ENCODE measurements at places on chromosomes 6 and 20.

DNA sequence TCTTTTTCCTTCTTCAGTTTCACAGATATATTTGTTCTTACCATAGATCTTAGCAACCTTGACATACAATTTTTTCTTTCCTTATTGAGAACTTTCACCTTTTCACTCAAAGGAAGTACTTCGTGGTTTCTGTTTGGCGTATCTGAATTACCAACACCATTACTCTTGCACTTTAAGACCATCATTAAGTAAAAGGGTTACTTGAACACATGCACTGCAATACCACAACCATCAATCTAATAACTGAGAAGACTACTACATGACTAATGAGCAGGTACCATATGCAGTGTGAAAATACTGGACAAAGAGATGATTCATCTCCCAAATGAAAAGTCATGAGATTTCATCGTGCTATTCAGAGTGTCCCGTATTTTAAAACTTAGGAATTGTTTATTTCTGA, 21.7 kb upstream of the SENP6 start:
- peaks cover 4% of the 10 kb centered on the region for H3K36me3 ChIP-seq
- peaks cover 11% of the 10 kb centered on the region for H3K4me1 ChIP-seq
- peaks cover 3% of the 10 kb centered on the region for H3K27me3 ChIP-seq
- DNase-seq = no peak

GRCh38 chr6:161238500-161238899, 35.4 kb downstream of the AGPAT4 start:
- no peak for DNase-seq
- no peak overlapping the region for H3K4me3 ChIP-seq
- H3K36me3 ChIP-seq = peaks cover 36% of the 10 kb centered on the region
- no peak overlapping the region for H3K27ac ChIP-seq
- peaks cover 17% of the 10 kb centered on the region for H3K4me1 ChIP-seq

DNA sequence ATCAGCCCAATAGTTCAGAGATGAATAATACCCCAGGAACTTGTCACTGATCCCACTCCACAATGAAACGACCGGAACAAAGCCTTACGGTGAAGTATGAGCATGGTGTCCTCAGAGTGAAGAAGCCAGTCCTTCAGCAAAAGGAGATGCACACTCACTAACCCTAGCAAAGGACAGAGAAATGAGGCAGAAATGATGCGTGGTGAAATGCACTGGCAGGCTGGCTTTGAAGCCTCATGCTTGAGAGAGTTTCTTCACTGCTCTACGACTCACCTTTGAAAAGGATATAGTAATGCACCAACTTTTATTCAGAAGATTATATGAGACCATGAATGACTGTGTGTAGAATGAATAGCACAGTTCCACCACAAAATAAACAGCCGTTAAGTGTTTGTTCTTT, 74.8 kb downstream of the PHACTR1 start:
- H3K27me3 ChIP-seq = no peaks in the 10 kb centered on the region
- no peak overlapping the region for H3K27ac ChIP-seq
- no peak overlapping the region for H3K4me3 ChIP-seq

DNA sequence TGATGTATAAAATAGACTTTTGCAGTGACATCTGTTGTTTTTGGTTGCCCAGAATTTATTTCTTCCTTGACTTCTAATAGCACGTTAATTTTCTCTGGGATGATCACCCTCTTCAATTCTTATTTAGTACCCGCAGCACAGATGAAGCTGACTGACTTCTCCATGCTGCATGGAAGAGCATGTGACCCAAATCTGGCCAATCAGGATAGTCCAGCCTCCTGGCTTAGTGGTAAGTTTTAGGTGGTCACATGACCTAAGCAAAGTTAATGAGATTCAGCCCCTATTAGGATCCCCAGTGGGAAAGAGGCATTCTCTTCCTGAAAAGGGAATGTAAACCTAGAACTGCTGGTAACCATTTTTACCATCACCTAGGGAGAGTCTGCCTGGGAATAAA, 13.8 kb upstream of the SIRT5 start:
- H3K4me1 ChIP-seq = no peaks in the 10 kb centered on the region
- H3K36me3 ChIP-seq = no peaks in the 10 kb centered on the region
- DNase-seq = no peak
- H3K4me3 ChIP-seq = no peak overlapping the region

GRCh38 chr6:116616737-116617053, 416 bp downstream of the RSPH4A start:
- H3K4me3 ChIP-seq = peak overlapping the region; percentile 79
- no peak for DNase-seq
- no peaks in the 10 kb centered on the region for H3K36me3 ChIP-seq
- H3K27ac ChIP-seq = no peak overlapping the region
- peaks cover 35% of the 10 kb centered on the region for H3K27me3 ChIP-seq

DNA sequence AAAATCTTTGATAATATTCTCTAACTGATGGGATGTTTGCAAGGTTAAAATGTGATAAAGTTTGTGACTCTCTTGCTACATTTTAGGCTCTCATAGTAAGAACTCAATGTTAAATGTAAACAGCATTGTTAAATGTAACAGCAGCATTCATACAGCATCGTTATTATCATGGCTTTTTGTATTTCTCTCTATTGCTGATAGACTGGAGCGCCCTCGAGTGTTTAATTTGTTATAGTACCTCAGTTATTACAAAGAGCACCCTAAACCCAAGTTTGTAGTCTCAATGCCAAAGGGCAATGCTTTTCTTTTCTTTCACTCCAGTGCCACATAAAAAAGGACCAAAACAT, 14.9 kb upstream of the TTPAL start:
- no peaks in the 10 kb centered on the region for H3K4me1 ChIP-seq
- H3K27ac ChIP-seq = no peak overlapping the region
- no peaks in the 10 kb centered on the region for H3K36me3 ChIP-seq
- H3K27me3 ChIP-seq = peaks cover 4% of the 10 kb centered on the region
- no peak for DNase-seq

GRCh38 chr6:33235221-33235634, 26.9 kb downstream of the RING1 start:
- H3K4me1 ChIP-seq = no peaks in the 10 kb centered on the region
- no peak overlapping the region for H3K27ac ChIP-seq
- DNase-seq = no peak
- no peak overlapping the region for H3K4me3 ChIP-seq

GRCh38 chr6:81413306-81413705, 339.2 kb downstream of the TENT5A start:
- H3K27me3 ChIP-seq = no peaks in the 10 kb centered on the region
- no peaks in the 10 kb centered on the region for H3K36me3 ChIP-seq
- DNase-seq = no peak

DNA sequence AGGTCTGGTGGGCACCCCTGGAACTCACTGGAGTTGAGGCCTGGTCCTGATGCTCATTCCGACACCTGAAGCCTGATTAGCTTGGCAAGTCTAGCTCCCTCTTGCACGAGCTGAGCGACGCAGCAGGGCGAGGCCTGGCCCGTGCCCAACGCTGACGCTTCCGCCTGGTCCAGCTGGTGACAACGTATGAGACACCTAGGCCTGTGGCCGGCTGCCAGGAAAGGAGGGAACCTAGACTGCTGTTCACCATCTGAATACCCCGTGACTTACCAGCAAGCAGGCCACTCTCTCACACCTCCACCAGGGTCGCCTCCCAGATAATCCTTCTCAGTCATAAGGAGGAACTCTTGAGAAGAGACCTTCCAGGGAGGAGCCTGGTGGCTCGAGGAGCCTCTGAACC, 24.5 kb downstream of the YTHDF1 start:
- H3K27me3 ChIP-seq = no peaks in the 10 kb centered on the region
- peaks cover 2% of the 10 kb centered on the region for H3K4me1 ChIP-seq
- H3K27ac ChIP-seq = no peak overlapping the region
- DNase-seq = no peak

GRCh38 chr20:54680872-54681619, 205.7 kb downstream of the DOK5 start:
- no peaks in the 10 kb centered on the region for H3K36me3 ChIP-seq
- no peaks in the 10 kb centered on the region for H3K4me1 ChIP-seq
- no peak overlapping the region for H3K27ac ChIP-seq
- H3K4me3 ChIP-seq = no peak overlapping the region

DNA sequence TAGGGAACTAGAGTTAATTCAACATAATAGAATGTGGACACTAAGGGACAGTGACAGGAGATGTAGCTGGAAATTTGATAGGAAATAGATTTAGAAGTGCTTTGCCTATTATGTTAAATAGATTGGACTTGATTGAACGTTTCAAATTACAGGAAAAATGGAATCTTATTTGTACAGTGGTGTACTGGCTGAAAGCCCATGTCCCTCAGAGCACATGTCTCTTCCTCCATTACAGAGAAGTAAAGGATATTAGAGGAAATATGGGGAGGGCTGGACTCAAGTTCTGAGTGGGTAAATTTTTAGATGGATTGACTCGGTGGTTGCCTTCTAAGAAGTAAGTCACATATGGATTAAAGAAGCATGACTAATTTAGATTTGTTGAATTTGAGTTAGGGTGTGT, 11.4 kb downstream of the PKIB start:
- no peaks in the 10 kb centered on the region for H3K4me1 ChIP-seq
- H3K4me3 ChIP-seq = no peak overlapping the region
- no peak overlapping the region for H3K27ac ChIP-seq
- DNase-seq = no peak

GRCh38 chr6:39937686-39938333, 3.5 kb upstream of the MOCS1 start:
- no peaks in the 10 kb centered on the region for H3K36me3 ChIP-seq
- H3K4me3 ChIP-seq = no peak overlapping the region
- DNase-seq = no peak
- H3K27ac ChIP-seq = no peak overlapping the region
- H3K27me3 ChIP-seq = peaks cover 14% of the 10 kb centered on the region

DNA sequence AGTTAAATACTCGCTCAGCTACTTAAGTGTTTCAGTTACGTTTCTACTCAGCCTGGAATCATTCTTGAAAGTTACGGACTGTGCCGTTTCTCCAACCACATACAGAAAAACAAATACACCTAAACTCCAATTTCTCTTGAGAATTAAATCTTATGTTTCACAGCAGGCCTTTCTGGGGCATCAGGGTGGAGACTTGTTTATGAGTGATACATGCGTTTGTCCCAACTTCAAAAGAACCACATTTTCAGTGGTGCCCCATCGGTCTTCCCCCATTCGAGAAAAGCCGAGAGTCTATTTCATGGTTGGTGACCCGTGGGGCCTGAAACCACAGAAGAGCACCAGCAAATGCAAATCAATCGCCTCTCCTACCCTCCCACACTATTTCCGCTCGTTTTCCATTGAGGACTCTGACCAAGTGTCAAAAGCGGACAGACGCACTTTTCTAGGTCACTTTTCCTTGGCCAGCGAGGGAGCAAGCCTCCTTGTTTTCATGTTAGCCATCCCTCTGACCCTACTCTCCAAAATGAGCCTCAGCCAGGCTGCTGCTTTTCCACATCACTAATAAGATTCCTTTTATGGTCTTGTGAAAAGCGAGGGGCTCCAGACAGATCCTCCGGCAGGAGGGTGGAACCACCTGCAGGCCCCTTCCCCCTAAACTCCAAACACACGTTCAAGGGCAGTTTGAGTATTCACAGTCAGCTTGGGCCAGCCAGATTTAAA, 3.1 kb downstream of the JAG1 start:
- H3K36me3 ChIP-seq = no peaks in the 10 kb centered on the region
- peaks cover 62% of the 10 kb centered on the region for H3K27me3 ChIP-seq
- H3K4me3 ChIP-seq = no peak overlapping the region
- DNase-seq = no peak
- peaks cover 34% of the 10 kb centered on the region for H3K4me1 ChIP-seq

DNA sequence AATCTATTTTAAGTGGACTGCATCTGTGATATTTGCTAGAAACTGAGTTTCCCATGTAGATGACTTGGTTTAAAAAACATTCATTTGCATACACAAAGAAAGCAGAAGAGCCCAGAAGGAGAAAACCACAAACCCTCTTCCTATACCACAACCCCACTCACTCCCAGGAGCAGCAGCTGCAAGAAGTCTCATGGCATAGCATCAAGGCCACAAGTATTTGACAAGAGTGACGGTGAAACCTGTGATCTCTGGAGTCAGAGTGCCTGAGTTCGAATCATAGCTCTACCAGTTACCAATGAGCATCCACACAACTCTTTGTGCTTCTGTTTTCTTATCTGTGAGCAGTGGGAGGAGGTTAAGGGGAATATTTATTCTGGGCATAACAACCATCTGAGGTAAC, 44.7 kb upstream of the SIRPG start:
- H3K36me3 ChIP-seq = no peaks in the 10 kb centered on the region
- peaks cover 3% of the 10 kb centered on the region for H3K4me1 ChIP-seq
- H3K27ac ChIP-seq = no peak overlapping the region
- H3K4me3 ChIP-seq = no peak overlapping the region
- no peak for DNase-seq

DNA sequence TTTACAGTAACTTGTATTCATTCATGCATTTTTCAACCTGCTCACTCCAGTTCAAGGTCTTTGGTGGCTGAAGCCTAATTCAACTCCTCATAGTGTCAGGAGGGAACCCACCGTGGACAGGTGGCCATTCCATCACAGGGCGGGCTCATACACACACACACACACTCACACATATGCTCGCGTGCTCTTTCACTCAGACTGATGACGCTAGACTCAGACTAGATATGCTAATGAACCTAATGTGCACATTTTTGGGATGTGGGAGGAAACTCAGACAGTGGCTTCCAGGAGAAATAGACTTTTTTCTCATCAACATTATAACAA, 56.7 kb downstream of the TRIM27 start:
- H3K27me3 ChIP-seq = peaks cover 4% of the 10 kb centered on the region
- peaks cover 46% of the 10 kb centered on the region for H3K4me1 ChIP-seq
- H3K36me3 ChIP-seq = peaks cover 19% of the 10 kb centered on the region
- peak overlapping the region; percentile 89 for H3K27ac ChIP-seq

GRCh38 chr20:57294550-57294949, 28.1 kb upstream of the BMP7 start:
- H3K36me3 ChIP-seq = no peaks in the 10 kb centered on the region
- H3K27me3 ChIP-seq = peaks cover 18% of the 10 kb centered on the region
- H3K27ac ChIP-seq = no peak overlapping the region

- H3K27ac ChIP-seq = no peak overlapping the region
- H3K36me3 ChIP-seq = no peaks in the 10 kb centered on the region
- H3K27me3 ChIP-seq = peaks cover 3% of the 10 kb centered on the region
- no peaks in the 10 kb centered on the region for H3K4me1 ChIP-seq
- DNase-seq = no peak
- no peak overlapping the region for H3K4me3 ChIP-seq
Measured at GRCh38 chr6:53679446-53679933, 13.9 kb upstream of the KLHL31 start.

GRCh38 chr20:38304845-38305447, 990 bp downstream of the BPI start:
- DNase-seq = peak; percentile 27
- no peaks in the 10 kb centered on the region for H3K36me3 ChIP-seq
- H3K27ac ChIP-seq = no peak overlapping the region
- H3K4me1 ChIP-seq = peaks cover 20% of the 10 kb centered on the region

- no peak overlapping the region for H3K4me3 ChIP-seq
- no peaks in the 10 kb centered on the region for H3K4me1 ChIP-seq
- H3K36me3 ChIP-seq = no peaks in the 10 kb centered on the region
Measured at GRCh38 chr6:79557673-79558467, 20.6 kb upstream of the LCA5 start.
